ENCODE measurements at places on chromosomes 5 and 9.

- DNase-seq, result no peak
Measured at GRCh38 chr9:7439355-7439995, 360.1 kb downstream of the DMAC1 start.

DNA sequence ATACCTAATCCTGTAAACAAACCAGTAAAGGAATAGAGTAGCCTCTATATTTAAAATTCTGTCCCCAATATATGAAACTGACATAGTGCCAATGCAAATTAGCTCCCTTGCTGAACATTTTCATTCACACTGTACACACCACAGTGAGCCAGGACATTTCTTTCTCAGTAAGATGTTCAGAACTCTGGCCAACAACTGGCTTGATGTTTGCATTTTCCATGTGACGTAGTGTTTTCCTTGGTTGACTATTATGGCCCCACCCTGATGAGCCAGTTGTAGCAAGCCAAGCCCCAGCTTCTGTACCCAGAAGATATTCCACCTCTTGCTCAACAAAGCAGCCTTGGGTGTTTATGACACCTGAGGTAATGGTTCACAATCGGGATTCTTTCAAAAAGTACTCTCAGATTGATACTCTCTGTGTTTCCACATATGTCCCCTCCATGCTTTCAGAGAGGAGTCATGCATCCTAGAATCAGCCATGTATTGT is 17.7 kb upstream of the ANXA1 start:
- DNase-seq, result peak; percentile 6

DNA sequence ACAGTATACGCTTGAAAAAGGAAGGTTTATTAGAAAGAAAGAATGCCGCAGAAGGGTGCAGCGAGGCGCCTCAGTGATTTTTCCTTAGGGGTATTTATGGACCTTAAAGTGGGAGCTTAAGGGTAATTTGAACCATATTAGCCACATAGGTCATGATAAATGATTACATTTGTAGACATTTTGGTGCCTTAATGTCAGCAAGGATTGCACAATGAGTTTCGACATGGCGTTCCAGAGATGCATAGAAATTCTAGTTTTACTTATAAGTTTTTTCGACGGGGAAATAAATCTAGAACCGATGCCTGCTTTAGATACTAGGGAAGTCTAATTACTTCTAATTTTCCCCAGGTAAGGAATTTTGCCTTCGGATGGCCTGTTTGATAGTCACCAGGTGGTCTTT is 20.7 kb upstream of the PANK3 start:
- DNase-seq, result no peak

DNA sequence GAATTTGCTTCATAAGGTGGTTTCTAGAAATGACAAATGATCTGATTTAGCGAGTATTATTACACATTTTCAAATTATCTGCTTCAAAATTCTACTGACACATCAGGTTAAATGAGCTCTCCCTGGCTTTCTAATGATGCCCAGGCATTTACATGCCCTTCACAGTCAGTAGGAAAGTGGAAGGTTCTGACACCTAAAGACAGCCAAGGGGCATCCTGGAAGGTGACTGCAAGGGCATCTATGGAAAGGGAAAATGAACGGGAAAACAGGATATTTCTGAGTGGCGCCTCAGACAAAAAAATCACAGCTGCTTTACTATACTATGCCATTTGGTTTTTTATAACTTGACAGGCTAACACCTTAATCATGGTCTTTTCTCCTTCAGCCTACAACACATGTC is 31.0 kb downstream of the ANKH start:
- DNase-seq, result no peak

DNA sequence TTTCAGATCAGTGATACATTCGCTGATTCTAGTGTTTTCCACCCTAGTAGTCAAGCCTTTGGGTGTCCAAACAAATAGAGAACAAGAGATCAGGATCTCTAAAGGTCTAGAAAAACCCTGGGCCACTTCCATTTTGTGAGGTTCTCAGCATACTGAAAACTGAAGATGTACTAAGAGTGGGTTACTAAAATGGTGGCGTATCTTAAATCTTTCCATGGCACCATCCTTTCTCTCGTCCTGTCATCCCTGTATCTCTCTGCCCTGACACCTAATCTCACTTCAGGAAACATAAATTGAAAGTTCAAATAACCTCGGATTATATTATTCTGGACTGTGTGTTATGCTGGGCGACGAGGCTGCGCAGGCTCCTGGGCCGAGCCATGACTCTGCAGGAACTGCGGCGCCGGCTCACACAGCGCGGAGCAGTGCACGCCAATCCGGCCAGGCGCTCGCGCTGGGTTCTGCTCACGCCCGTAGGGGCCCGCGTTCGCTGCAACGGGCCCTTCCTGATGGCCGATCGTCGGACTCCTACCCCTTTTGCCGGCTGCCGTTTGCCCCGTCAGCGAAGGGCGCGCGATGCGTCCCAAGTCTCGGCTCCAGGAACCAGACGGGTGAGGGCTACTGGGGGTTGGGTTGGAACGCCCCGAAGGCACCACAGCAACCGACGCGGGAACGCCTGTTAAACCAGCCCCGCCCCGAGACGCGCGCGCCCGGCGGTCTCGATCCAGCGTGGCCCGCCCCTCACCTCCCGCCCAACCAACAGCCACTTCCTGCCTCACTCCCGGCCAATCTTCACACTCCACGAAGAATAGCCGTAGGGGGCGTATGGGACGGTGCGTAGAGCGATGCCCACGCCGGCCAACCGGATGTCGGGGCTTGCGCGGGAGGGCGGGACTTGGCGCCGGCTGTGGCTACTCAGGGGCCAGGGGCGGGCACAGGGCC is 503 bp upstream of the CANX start:
- peak; percentile 99 for DNase-seq

DNA sequence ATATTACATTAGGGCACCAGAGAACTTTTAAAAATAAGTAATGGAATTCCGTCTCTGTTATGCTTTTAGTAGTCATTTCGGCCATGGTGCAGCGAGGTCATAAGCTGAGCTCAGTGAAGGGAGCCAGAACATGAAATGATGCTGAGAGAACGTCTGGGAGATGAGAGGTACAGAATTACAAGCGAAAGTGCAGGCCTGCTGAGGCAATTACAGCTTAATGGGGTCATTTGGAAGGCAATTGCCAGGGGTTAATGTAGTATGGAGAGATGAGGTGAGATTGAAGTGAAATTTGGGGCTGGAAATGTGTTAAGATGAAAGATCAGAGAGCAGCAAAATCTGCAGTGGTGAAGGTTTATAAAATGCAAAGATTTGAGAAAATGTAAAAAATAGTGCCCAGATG is 96.5 kb downstream of the PBX3 start:
- no peak for DNase-seq

DNA sequence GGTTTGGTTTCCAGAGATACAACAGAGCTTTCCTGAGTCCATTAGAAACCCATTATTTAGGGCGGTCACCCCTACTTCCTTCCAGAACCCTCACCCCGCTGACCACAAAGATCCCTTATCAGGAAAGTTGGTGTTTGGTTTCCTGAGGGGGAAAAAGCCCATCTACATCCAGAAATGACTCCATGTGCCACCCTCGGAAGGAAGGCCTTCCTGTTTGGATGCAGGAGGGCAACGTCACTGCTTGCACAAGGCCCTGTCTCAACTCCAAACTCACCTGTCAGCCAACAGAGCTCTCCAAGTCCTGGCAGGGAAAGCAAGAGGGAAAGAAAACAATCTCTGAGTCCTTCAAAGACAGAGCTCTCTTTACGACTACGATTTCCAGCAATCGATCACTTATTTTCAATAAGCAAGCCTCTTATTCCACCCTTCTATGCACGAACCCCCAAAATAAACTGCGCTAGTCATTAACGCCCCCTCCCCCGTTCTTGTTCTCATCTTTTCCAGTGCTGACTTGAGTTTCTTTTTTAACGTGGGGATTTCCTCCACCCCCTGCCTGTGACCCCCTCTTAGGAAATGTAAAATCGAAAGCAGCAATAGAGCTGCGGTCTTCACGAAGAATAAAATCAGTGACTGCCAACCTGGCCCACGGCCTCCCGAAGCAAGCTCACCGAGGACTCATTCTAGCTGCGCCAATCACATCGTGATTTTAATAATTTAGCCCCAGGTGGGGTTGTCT is 35.7 kb upstream of the NTNG2 start:
- DNase-seq, result no peak

- DNase-seq, result no peak
Measured at GRCh38 chr9:111029260-111029659, 9.0 kb downstream of the LPAR1 start.

DNA sequence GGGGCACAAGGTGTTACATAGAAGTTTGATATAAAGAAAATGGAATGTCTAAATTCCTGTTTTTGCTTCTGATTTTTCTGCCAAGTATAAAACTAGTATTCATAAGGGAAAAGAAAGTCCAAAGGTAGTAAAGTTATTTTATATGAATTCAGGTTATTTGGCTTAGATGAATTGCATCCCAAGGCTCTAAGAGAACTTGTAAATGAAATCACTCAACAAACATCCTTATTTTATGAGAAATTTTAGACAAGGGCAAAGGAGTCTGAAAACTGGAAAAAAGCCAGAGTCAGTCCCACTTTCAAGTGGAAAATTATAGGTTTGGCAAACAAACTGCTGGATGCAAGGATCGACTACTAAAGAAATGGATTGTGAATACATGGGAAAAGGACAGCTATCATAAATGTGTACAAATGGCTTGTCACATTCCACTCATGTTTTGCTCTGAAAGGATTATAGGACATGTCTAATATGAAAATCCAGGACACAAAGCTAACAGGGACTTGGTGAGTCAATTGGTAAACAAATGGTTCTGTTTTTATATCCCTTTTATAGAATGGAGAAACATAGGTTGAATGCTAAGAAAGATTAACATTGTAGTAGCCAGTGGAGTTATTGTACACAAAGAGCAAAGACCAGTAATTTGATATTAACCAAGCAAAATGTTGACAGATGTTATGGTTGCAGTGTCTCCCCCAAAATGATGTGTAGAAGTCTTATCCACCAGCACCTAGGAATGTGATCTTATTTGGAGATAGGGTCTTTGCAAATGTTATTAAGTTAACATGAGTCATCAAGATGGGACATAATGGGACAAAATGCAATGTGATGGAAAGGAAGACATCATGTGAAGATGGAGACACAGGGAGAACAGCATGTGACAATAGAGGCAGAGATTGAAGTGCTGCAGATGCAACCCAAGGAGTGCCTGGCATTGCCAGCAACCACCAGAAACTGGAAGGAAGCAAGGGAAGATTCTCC is 495.7 kb downstream of the TLE1 start:
- DNase-seq, result no peak

DNA sequence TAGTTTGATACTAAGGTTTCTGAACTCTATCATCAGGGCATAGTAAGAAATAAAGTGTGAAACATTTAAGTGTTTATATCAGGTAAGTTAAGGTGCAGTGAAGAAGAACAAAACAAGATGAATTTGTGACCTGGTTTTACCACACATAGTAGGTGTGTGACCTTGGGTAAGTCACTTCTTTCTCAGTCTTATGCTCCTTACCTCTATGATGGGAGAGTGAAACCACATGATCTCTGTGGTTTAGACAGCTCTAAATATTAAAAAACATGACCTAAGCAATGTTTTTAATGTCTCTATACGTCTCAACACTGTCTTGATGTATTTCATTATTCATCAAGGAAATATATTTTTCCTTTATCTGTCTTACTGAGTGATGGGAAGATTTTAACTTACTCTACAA is 629.6 kb upstream of the DMAC1 start:
- DNase-seq, result no peak

- DNase-seq, result peak; percentile 60
Measured at GRCh38 chr9:706606-707459, 134.7 kb upstream of the DMRT1 start.

- no peak for DNase-seq
Measured at GRCh38 chr5:75523275-75523674, 11.6 kb downstream of the POLK start.

DNA sequence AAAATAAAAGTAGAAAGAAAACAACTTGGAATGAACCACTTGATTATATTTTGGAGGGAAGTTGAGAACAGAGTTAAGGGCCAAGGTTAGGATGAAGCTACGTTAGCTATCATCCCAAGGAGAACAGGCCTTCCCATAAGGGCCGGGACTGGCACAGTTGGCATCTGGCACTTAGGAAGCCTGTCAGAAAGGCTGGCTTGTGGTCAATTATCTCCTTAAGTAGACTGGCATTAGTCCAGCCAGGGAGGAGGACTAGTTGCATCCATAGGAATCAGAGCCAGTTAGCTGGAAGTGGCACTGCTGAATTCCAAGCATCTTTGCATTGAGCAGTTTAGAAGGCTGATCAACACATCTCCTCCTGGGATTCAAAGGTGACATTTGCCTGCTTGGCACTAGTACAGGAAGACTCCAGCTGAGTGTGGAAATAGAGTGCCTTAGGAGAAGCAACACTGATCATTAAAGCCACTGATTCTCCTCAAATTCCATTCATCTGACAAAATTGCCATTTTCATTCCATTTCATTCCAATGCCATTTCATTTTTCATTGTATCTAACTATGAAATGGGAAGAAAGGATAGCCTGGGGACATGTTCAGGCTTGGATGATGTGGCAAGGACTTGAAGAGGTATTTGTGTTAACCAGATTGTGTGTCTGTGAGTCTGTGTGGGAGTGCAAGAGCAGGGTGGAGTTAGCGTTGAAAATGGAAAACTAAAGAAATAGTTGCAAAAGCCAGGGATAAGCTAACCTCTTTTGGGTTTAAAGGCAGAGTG is 5.5 kb downstream of the FOXB2 start:
- no peak for DNase-seq

DNA sequence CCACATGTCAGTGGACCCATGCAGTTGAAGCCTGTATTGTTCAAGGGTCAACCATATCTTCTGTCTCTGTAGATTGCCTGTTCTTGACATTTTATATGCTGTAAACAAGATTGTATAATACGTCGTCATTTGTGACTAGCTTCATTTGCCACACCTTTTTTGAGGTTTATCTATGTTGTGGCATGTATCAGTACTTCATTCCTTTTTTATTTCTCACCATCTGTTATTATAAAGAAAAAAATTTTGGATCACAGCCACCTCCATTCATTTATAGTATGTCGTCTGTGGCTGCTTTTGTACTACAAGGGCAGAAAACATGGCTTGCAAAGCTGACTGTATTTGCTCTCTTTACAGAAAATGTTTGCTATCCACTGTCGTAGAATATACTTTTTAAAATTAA is 72.4 kb downstream of the TEK start:
- DNase-seq, result no peak

DNA sequence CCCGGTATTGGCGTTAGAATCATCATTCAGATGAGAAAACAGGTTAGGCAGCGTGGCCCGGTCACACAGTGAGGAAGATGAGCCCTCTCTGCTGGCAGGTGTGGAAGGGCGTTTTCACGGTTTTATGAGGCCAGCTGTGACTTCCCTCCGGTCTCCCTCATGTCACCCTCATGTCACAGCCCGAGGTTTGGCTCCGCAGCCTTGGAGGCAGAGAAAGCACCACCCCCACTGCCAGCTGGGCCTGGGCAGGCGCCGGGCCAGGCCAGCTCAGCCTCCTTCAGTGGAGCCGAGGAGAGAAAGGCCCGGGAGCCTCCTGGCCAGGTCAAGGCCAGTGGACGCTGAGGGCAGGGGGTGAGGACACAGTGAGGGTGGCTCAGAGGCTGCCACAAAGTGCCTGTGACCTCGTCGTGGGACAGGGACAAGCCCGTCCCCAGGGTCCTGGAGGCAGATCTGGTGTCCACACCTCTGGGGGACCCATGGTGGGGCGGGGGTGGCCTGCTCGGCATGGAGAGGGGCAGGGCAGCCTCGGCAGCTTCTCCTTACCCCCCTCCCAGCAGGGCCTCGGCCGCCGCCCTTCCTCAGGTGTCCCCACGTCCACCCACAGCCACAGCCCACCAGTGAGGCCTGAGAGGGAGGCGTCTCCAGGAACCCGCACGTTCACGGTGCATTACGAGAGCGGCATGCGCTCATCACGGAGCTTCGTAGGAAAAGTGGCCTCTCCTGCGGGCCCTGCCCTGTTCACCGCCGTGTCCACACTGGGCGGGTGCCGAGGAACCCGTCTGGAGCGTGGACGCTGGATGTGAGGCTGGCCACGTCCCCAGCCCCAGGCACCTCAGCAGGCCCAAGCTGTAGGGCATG is 32.2 kb downstream of the EXD3 start:
- no peak for DNase-seq

Measured in GM20000 (cell line).